Fibroblast of upper back skin (primary cell): ENCODE measurements at places on chromosomes 4 and X.

DNA sequence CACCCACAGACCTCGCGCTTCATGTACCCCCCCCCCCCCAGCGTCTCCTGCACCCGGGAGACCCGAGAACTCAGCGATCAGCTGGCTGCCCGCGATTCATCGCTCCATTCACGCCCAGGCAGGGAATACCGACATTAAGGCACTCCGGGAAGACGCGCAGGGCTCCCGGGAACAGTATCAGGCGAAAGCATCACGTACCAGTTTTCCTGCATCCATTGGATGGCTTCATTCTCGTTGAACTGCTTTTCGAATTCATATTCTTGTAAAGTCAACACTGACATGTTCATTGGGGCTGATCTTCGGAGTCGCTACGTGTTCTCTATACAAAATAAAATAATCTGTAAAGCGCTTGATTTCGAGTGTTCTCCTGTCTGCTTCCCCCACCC lies 373 bp downstream of the ELOVL6 start:
- DNase-seq: peak; percentile 18

DNA sequence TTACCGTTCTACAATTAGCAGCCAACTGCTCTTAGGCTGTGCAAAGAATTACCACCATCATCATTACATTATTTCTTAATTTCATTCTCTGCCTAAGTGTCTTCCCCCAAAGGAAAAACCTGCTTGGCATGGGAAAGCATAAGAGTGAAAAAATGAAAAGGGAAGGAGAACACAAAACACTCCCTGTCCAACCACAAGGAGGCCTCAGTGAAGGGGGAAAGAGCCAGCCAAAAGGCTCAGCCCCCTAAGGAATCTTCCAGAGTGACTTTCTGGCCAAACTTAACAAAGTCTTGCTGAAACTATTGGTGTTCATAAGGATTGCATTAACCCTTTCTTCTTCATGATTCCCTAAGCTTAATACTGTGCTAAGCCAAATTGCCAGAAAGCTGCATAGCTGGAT lies 287.4 kb downstream of the SMARCA1 start:
- DNase-seq: peak; percentile 37

- peak; percentile 93 for DNase-seq
Measured at GRCh38 chrX:13669246-13669737, 16.4 kb downstream of the TCEANC start.

GRCh38 chrX:7019555-7019954 lies 128.0 kb upstream of the STS start:
- DNase-seq: no peak

- DNase-seq: no peak
Measured at GRCh38 chrX:53950130-53950733, 94.0 kb downstream of the PHF8 start.

GRCh38 chrX:78314561-78314960 lies 12.8 kb downstream of the CYSLTR1 start:
- no peak for DNase-seq

- DNase-seq: no peak
Measured at GRCh38 chrX:10126044-10126443, 30.7 kb upstream of the CLCN4 start.

DNA sequence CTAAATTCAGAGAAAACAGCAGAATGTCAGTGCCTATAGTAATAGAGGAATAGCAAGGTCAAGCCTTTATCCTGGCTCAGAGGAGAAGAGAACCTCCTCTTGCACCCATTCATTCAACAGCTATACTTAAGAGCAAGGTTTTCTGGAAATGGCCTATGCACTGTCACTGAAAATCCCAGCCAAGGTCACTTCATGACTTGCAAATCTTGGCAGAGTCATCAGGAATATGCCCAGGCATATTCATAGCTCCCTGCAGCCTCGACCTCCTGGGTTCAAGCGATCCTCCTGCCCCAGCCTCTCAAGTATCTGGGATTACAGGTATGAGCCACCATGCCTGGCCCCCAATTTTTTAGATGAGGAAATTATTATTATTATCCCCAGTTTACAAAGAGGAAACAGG lies 35.8 kb upstream of the NOCT start:
- DNase-seq: no peak
